ENCODE measurements at places on chromosomes 3 and 15.

DNA sequence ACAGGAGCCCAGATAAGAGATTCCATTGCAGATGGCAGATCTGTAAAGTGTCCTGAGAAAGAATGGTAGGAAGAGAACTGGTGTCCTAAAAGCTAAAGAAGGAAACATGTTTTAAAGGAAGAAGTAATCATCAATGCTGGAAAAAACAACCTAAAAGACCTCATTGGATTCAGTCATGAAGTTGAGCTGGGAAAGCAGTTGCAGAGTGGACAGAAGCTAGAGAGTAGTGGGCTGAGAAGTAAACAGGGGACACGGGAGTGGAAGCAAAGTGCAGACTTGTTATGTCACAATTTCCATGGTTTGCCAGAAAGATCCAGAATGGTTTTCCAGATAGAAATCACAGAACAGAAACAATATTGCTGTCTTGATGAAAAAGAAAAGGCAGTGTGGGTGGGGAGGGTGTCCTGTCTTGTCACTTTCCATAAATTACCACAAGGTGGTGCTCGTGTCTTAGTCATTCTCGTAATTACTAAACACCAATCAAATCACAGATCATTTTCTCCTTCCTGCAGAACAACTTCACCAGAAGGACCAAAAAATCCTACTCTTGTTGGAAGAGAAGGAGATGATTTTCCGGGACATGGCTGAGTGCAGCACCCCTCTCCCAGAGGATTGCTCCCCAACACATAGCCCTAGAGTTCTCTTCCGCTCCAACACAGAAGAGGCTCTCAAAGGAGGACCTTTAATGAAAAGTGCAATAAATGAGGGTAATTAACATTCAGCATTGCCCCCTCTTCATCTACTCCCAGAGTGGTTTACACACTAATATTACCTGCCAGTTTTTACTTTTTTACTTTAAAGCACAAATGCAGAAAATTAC lies 64.5 kb downstream of the KLHL25 start:
- DNase-seq, result peak; percentile 36

DNA sequence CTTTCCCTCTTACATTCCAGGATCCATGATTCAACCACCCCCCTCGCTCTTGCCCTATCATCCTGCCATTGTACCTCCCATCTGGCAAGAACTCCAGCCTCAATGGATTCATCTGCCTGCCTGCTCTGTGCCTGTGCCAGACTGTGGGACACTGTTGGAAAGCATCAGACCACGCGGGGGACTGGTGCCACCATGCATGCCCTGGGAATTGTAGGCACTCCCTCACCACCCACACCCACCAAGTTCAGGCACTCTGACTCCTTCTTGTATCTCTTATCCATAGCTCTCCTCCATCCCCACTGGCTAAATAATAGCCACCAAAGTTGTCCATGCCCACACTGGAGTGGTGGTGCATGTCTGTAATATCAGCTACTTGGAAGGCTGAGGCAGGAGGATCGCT lies 143.8 kb downstream of the TPRA1 start:
- no peak for DNase-seq

DNA sequence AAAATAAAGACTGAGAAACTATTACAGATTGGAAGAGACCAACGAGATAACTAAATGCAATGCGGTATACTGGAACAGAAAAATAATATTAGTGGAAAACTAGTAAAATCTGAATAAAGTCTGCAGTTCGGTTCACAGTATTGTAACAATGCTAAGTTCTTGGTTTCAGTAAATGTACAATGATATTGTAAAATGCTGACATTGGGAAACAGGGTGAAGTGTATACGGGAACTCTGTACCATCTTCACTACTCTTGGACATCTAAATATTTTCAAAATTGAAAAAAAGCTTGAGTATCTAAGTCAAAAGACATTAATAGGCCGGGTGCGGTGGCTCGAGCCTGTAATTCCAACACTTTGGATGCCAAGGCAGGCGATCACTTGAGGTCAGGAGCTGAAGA lies 120.9 kb upstream of the KCNMB2 start:
- no peak for DNase-seq

DNA sequence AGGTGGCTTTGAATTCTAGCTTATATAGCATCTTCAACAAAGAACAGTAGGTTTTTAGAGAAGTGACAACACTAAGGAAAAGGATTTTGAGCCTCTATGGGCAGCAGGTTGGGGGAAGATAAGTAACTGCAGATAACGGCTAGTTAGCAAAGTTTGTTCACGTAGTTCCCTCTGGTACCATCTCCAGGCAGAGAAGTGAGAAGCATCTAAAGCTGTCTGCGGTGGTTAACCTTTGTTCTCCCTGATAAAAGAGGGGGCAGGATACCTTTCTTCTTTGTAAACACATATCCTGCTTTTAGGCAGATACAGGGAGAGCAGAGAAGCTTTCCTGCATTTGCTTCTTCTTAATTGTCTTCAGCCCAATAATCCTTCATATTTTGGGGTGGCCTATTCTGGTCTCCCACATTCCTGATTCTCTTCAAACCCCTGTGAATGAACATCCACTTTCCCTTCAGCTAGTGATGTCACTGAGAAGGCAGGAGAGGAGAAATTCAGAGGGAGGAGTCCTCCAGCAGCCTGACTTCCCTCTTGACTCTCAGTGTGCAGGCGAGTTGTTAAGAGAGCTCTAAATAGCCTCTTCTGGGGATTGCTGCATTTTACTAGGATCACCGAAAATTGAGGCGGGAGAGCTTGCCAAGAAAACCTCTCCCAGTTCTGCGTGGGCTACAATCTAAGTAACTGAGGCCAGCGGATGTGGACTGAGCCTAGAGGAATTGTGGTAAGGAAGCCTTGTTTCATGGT lies 393.7 kb upstream of the C2CD4B start:
- peak; percentile 34 for DNase-seq

DNA sequence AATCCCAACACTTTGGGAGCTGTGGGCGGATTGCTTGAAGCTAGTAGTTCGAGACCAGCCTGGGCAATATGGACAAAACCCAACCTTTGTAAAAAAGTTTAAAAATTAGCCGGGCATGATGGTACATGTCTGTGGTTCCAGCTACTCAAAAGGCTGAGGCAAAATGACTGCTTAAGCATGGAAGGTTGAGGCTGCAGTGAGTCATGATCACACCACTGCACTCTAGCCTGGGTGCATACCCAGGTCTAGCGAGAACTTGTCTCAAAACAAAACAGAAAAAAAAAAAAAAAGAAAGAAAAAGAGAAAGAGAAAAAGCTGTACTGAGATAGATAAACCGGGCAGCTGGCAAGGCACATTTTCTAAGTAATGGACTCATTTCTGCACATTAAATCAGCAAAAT lies 10.6 kb downstream of the ARPP19 start:
- DNase-seq, result no peak

DNA sequence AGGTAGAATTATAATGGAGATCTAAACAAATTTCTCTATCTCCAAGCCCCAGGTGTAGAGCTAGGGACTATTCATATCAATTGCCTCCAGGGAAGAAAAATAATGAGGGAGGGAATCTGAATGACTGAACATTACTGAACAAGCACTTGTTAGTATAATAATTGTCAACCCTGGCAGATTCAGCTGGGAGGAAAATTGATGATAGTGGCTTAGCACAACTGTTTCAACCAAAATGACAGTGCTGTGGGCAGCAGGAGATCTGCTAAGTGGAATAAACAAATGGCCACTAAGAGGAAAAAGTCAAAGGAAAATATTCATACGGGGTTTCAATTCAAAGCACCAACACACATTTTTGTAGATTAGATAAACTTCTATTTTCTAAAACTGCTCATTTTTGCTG lies 294.9 kb upstream of the ZNF385D start:
- DNase-seq, result peak; percentile 42

GRCh38 chr3:151209654-151210053 lies 6.6 kb upstream of the GPR171 start:
- DNase-seq, result no peak

GRCh38 chr3:81437683-81438082 lies 323.8 kb downstream of the GBE1 start:
- DNase-seq, result no peak

DNA sequence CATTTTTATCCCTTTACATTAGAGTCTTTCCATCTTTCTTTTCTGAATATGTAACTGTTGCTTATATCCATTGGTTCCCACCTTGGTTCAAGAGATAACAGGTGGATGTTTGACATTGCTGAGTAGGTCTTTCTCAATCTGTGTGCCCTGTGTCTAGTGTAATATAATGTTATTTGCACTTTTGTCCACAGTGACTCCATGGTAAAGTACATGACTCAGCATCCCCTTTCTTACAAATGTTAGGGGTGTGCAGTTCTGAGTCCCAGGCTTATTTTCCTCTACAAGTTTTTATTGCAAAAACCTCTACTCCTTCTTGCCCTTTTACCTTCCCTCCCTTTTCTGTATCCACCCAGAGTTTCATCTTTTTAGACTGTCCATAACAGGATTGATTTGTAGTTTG lies 116.5 kb downstream of the RSRC1 start:
- DNase-seq, result no peak

- no peak for DNase-seq
These were observed 630 bp downstream of the LXN start for GRCh38 chr3:158671821-158672214.

- DNase-seq, result no peak
These were observed 191.1 kb downstream of the KCNAB1 start for GRCh38 chr3:156311431-156311830.

DNA sequence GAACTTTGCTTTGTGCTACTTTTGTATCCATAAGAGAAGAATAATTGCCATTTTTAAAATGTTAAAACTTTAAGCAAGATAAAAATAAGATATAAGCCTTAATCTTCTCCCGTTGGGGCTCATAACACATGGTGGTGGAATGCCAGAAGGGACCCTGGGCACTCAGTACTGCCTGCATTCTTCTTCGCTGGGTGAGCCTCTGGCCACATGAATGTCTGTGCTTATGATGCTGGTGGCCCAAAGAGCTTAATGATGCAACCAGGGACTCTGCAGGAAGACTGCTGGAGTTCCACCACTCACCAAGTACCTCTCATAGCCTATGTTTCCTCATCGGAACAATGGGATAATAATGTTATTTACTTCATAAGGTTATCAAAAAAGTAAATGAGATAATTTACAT lies 103.6 kb downstream of the ERC2 start:
- no peak for DNase-seq

DNA sequence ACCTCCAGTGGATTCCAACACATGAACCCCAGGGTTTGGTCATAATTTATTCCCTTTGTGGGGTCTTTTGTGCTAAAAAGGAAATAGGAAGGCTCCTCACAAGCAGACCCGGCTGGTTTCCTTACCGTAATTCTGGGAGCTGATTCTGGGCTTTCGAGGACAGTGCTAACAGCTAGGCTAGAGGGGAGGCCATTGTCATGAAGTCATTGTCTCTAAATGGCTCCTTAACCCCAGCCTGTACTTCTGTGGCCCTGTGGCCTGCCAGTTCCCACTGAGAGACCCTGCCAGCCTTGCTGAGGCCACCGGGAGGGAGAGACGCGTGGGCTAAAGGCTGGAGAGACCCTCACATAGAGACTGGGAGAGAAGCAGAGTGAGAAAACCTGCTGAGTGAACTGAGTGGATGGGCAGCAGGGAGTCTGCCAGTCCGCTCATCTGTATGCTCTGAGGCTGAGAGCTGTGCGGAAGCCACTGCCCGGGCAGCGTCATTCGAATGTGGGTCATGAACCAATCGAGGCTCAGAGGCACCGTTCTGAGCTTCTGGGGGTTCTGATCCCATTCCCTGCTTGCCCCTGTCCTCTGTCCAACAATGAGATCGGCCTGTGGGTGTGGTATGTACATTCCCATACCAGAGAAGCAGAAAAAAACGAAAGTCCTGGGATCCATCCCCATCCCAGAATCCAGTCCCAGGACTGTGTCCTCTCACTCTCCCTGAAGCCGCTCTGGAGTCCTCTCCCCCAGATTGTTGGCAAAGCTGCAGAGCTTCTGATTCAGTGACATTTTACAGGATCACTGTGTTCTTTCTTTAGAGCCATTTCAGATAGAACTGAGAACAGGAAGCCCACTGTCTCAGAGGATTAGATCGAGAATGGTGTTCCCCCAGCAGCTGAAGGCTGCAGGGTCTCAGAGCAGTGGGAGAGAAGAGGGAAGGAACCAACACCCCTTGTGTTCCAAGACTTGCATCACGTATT lies 21.3 kb upstream of the DGKG start:
- no peak for DNase-seq

GRCh38 chr3:187978433-187979011 lies 175.4 kb upstream of the LPP start:
- no peak for DNase-seq

DNA sequence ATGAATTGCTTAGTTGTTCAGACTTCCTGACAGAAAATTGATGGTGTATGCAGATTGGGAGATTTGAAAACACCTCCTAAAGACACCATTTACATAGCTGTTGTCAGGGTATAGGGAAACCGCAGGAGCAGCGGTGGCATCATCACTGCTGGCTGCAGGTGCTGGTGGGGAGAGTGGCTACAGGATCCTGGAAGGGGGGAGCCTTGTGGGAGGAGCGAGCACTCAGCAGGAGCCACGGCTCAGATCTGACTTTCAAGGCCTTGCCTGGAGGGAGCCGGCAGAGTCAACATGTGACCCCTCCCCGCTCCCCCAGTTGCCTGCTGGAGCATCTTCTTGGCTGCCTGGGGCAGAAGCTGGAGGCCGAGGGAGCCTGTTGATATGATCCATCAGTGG lies 26.1 kb downstream of the EDEM1 start:
- no peak for DNase-seq

- DNase-seq, result no peak
These were observed 31.6 kb downstream of the CACNA1D start for GRCh38 chr3:53525765-53526703.

- DNase-seq, result peak; percentile 35
These were observed 11.9 kb downstream of the GABRR3 start for GRCh38 chr3:98022978-98023820.

DNA sequence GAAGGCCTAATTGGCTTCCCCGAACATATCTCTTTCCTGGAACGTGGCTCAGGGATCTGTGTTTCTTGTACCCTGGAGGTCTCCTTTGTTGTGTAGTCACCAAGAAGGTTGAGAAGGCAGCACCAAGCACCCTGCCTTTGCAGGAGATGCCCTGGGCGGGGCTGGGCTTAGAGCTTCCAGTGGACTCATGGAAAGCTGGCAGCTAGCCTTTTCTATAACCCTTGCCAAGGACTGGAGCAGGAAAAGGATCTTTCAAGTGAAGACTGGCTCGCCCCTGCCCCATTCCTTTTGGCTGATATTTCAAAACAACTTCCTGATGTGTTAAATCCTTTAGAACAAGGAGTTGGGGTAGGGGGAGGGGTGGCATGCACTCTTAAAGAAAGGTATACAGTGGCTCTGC lies 58.9 kb upstream of the EPHA6 start:
- no peak for DNase-seq

DNA sequence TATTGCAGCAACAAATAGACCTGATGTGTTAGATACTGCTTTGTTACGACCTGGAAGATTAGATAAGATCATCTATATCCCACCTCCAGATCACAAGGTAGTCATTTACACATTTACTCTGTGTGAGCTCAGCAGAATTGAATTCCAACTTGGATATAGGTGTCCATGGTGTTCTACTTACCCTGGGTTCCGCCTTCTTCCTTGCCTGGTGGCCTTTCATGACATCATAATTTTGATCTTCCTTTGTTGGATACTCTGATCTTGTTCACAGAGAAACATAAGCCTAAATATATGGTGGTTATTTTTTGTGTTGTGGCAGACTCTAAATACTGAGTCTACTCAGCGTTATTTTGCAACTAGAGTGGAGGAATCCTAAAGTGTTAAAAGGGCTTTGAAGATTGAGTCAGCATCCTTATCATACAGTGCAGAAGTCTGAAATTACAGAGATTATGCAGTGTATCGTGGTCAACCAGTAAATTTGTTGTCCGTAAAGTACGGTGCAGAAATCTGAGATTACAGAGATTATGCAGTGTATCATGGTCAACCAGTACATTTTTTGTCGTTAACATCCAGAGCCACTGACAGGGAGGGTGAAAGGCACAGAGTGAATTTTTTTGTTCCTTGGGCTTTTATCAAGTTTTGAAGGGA lies 39.1 kb upstream of the GATM start:
- DNase-seq, result no peak

- no peak for DNase-seq
These were observed 6.6 kb downstream of the PRKCD start for GRCh38 chr3:53167418-53168174.

Measured in NCI-H2227 treated with DMSO at 0.1 percent for 48 hours (cell line).